ENCODE measurements at places on chromosomes 4 and X.
A peak's percentile ranks its signal among the peaks of the same experiment; 100 is the strongest.

GRCh38 chr4:56222514-56222913 is 164.8 kb downstream of the AASDH start:
- DNase-seq = no peak

DNA sequence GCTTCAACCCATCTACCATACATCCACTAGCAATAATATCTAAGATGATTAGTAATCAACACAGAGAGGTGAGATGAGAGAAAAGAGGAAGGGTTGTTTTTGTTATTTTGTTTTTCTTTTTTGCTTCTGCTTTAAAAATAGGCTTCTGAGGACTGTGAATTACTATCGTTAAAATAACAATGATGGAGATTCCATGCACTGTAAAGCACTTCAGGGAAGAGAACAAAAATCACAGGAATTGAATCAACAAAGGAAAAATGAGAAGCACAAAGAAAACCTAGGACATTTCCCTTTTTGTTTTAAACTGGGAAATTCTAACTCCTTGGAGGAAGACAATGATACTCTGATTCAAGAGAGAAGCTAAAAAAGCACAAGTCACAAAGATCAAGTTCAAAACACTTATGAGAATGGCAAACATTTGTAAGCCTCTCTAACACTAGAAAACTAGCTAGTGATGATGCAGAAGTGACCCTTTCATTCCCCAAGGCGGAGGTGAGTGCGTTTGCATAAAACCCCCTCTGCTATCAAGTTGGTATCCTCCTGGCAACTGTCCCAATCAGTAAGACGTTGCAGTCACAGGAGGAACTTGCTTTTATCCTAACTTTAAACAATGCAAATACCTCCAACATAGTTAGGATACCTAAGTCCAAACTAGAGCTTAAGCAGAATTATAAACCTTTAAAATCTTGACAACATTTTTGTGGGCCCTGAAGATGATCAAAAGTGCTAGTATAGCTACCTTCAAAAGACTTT is 308.5 kb downstream of the CAMK2D start:
- no peak for DNase-seq

DNA sequence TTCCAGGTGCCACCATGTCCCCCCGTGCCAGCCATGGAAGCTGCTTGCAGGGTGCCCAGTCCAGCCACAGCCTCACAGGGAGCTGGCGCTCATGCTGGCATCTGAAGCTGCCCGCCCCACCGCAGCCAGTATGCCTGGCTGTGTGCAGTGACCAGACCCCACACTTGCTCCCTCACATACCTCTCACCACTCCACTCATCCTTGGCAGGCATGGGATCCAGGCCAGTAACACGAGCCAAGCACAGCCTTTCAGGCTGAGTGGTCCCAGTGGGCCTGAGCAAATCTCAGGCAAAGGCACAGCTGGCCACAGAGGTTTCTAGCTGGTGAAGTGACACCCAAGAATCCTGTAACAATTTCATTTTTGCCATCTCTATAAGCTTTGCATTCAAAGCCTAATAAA is 48.4 kb upstream of the SEC24B start:
- DNase-seq = no peak

DNA sequence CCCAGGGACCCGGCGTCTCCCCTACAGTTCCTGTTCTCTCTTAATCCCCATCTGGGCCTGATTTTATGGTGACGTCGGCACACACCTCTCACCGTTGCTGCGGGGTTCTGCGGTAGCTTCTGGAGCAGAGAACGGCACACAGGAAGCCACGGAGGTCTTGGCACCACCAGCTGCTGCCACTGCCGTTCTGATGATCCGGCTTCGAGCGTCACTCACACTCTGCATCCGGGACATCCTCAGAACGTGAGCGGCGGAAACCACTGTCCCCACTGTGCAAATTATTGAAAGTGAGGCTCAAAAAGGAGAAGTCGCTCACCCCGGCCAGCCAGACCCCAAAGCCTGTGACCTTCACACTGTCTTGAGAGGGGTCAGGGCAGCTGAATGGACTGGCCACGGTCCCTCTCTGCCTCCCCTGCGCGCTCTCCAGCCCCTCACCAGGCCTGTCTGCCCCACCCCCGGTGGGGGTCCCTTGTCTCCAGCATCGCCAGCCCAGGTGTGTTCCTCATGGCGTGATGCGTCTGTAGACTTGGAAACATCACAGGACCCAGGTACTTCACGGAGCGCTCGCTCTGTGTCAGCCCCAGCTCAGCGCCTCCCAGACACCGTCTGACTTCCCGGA is 201.1 kb downstream of the AFAP1 start:
- DNase-seq = no peak

- no peak for DNase-seq
Observed at GRCh38 chr4:41525129-41525528, 12.8 kb upstream of the LIMCH1 start.

GRCh38 chr4:16129336-16129735 is 45.5 kb upstream of the PROM1 start:
- DNase-seq = no peak

GRCh38 chr4:35151816-35152572 is 1092.3 kb downstream of the ARAP2 start:
- no peak for DNase-seq

- DNase-seq = no peak
Observed at GRCh38 chr4:3231471-3231870, 17.5 kb upstream of the MSANTD1 start.

DNA sequence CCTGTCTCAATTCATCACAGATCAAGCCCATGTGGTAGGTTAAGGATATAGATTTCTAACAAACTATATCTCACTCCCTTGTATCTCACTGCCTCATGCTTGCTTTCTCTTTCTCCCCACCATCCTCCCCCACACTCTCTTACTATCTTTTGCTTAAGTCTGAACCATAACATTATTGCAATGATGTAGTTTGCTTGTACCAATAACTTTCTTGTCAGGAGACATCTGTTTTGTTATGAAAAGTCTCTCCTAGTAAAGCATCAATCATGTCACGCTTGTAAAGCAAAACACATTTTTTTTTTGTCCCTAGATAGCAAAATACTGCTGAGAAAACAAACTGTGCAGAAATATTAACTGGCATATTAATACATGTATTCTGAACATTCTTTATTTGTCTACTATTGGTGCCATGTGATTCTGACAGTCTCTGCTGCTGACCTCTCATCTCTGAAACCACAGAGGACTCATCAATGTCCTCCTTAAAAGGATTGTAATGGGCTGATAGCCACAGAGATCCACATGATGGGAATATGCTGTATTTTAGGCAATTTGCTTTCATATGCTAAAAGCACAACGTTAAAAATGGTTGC is 217.5 kb downstream of the VEGFC start:
- no peak for DNase-seq

- peak; percentile 28 for DNase-seq
Observed at GRCh38 chr4:38128478-38129459, 168.6 kb downstream of the PTTG2 start.

- DNase-seq = no peak
Observed at GRCh38 chr4:188262464-188262863, 123.2 kb downstream of the TRIML1 start.

GRCh38 chrX:150197388-150197787 is 165.7 kb upstream of the MAMLD1 start:
- DNase-seq = no peak

- DNase-seq = no peak
Observed at GRCh38 chr4:61200187-61200915, at the start of gene ADGRL3. TSS of gene ADGRL3 (plus strand) at chr4:61200326.

- no peak for DNase-seq
Observed at GRCh38 chr4:41305476-41305875, 48.7 kb downstream of the UCHL1 start.

- no peak for DNase-seq
Observed at GRCh38 chr4:113222471-113222870, 173.0 kb downstream of the ANK2 start.

DNA sequence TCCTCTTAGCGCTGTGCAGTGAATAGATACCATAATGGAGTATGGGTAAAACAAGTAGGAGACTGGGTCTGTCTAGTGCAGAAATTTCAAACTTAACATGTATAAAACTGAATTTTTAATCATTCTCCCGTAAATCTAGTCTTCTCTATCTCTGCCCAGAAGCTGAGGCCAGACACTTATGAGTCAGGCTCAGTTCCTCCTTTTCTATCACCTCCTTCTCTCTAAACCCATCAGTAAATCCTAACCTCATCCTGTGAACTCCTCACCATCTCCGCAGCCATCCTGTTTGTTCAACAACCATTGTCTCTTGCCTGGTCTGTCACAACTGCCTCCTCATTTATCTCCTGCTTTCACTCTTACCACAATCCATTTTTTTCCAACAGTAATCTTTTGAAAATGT is 19.8 kb upstream of the SGMS2 start:
- DNase-seq = no peak

DNA sequence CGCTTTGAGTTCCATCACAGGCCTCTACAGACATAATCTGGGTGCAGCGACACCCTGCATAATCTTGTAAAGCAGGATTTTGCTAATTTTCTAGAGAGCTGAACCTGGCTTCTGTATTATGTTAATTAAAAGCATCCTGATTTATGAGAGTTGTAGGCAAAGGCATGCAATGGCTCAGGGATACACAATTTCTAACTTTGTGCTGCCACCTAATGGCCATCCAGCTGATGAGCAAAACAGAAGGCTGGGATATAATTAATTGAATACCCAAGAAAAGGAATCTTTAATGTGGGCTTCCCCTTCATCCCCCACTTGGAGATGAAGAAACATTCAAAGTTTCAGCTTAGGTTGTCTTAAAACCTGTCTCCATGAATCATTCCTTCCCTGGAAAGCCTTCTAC is 78.1 kb downstream of the BMP15 start:
- no peak for DNase-seq

DNA sequence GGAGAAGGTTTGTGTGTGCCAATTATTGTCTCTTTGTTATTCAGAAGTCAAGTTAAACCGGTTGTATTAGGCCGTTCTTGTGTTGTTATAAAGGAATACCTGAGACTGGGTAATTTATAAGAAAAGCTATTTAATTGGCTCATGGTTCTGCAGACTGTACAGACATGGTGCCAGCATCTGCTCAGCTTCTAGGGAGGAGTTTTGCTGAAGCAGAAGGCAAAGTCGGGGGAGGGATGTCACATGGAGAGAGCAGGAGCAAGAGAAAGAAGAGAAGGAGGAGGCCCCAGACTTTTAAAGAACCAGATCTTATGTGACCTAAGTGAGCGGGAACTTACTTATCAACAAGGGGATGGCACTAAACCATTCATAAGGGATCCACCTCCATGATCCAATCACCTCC is 349.3 kb upstream of the PCDH18 start:
- no peak for DNase-seq

GRCh38 chr4:60452266-60452665 is 747.9 kb upstream of the ADGRL3 start:
- no peak for DNase-seq

- no peak for DNase-seq
Observed at GRCh38 chrX:19350941-19351384, 7.2 kb downstream of the PDHA1 start.

GRCh38 chr4:150379454-150379853 is 202.5 kb upstream of the MAB21L2 start:
- no peak for DNase-seq

GRCh38 chrX:139642241-139642927 is 65.6 kb downstream of the MCF2 start:
- DNase-seq = no peak

- no peak for DNase-seq
Observed at GRCh38 chr4:107922486-107923473, 8.6 kb upstream of the CYP2U1 start.

DNA sequence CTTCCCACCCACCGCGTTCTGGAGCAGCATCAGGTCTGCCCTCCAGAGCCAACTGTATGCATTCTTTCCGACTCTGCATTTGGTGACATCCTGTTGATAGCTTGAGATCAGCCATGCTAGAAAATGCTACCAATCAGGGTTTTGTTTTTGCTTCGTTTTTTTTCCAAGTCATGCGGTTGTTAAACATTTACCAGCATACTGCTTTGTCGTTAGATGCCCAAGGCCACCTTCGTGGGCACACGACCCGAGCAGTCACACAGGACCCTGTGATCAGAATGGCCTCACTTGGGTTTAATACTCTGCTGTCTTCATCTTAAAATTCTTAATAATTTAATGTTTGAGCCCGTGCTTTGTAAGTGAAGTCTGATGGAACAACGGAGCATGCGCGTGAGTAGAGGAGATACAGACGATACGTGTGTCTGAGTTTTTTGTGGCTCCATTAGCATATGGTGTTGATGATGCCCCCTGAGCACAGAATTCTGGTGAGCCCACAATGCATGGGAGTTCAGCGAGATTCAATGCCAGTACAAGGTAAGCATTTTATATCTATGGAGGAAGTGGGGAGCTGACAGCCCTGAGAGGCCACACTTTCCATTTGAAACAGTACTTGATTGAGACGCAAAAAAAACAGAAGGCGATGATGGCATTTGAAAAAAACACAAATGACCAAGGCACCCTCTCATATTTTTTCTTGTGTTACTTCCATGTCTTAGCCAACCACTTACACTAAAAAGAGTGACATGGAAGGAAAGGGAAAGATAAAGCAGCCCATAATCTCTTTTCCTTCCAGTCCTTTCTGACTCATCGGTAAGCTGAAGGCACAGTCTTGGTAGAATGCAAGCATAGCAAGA is 323.6 kb downstream of the BCOR start:
- DNase-seq = no peak

DNA sequence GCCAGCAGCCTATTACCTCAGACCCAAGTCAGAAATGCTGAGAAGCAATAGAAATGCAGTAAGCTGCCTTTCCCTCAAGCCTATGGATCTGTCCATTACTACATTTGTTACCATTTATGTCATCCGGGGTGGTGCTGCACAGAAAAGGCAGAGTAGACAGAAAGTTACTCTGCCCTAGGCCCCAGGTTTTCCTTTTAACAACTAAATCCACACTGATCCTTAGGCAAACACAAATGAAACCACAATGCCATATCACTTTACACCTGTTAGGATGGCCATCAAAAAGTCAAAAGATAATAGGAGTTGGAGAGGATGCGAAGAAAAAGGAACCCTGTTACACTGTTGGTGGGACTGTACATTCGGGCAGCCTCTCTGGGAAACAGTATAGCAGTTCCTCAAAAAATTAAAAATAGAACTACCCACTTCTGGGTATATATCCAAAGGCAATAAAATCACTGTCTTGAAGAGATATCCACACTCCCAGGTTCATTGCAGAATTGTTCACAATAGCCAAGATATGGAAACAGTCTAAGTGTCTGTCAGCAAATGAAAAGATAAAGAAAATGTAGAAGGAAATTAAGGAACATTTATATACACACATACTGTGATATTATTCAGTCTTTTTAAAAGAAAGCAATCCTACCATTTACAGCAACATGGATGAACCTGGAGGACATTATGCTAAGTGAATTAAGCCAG is 186.3 kb downstream of the NWD2 start:
- no peak for DNase-seq

DNA sequence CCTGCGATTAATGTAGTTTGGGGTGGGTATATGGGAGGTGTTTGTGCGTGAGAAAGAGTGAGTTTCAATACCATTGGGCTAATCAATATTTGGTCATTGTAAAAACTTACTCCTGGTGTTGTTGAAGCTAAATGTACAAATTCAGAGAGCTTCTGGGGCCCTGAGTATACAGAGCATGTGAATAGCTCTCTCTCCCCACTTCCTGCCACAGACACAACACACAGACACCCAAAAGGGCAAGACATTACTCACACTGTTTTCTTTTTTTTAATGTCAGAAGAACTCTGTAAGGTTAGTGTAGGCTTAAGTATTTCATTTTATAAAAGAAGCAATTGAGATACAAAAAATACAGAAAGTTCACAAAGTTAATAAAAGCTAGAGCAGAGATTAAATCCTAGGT is 151.3 kb upstream of the KCNIP4 start:
- DNase-seq = no peak

Measured in NK-92 treated with Interleukin-12 subunit alpha and Interleukin-12 subunit beta, amount 100 ng/mL, for 24 hours (cell line).